ENCODE measurements at places on chromosomes 2 and 18. TPM values are rescaled to one million over a fixed set of nuclear protein-coding genes. Genes with fewer than 3 reads are reported as not detected.

ANKRD23 gene
- total RNA-seq = 5.7 TPM

DHRS9 gene
- not detected for total RNA-seq

- no peak for DNase-seq
These were observed at the start of gene MYCN for GRCh38 chr2:15939854-15940660. TSS of gene MYCN (plus strand) at chr2:15940550. CDS start at chr2:15942065, 1,515 bp downstream.

GRCh38 chr18:12843420-12844350 lies 40.4 kb downstream of the PTPN2 start:
- no peak for DNase-seq

DNA sequence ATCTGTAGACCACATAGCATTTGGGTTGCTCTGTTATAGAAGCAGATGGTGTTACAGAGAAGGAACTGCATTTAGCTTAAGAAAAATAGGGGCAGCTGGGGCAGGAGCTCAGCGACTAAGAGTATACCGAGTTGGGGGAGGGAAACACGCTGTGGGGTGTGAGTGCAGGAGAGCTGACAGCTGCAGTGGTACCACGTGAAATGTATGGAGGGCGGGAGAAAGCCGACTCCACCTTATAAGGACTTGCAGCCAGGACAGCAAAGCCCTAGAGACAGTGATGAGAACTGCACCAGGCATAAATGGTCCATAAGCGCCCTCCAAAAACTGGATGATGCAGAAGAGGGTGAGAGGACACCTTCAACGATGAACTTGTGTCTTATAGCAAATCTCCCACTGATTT lies 237.6 kb downstream of the PRKCE start:
- DNase-seq = no peak

GRCh38 chr18:62938006-62938405 lies 222.7 kb downstream of the PHLPP1 start:
- no peak for DNase-seq

GRCh38 chr18:58158008-58158407 lies 114.0 kb downstream of the NEDD4L start:
- DNase-seq = no peak

- no peak for DNase-seq
These were observed 712 bp downstream of the SLC11A1 start for GRCh38 chr2:218382785-218383184.

DNA sequence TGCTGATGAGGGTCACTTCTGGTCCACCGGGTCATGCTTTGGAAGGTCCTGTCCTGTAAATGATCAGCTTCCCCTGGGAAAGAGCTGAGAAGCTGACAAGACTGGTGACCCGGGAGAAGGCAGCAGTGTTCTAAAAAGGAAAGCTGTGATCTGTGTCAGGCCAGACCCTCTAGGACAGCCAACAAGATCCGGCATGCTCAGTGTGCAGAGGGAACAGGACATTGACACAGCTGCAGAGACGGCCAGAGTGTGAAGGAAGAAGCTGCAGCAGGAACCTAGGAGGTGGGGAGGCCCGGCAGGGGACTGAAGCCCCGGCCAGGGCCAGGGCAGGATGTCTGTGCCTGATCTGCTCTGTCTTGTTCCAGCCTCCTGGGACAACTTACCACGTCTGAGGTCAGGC lies 372.7 kb upstream of the ID2 start:
- DNase-seq = no peak

GRCh38 chr18:6413579-6414117 lies 1.1 kb downstream of the L3MBTL4 start:
- no peak for DNase-seq

DNA sequence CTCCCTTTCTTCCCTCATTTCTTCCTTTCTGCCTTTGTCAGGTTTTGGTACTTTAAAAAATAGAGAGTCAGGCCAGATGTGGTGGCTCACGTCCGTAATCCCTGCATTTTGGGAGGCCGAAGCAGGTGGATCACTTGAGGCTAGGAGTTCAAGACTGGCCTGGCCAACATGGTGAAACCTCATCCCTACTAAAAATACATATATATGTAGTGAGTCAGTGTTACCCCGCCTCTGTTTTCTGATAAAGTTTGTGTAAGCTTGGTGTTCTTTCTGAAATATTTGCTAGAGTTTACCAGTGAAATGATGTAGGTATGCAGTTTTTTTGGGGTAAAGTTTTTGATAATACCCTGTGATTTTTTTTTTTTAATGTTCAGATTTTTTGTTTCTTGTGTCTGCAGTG lies 58.8 kb downstream of the DGKD start:
- DNase-seq = peak; percentile 74

DNA sequence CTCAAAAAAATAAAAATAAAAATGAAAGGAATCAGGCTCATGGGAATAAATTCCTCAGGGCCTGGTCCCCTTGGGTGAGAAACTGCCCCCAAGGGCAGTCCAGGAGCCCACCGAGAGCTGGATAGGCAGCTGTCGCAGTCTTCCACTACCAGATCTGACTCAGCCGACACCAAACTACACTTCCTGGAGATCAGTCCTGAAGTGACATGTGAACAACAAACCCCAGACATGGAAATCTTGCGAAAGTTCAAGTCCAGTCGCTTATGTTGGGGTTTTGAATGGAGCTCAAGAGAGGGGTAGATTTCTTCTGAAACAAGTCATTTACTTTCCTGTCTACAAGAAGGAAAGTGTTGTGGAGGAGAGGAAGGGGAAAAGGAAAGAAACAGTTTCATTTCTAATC lies 12.9 kb downstream of the ADCY3 start:
- no peak for DNase-seq
